ENCODE measurements at places on chromosomes 16 and 17.
A peak's percentile ranks its signal among the peaks of the same experiment; 100 is the strongest.

DNA sequence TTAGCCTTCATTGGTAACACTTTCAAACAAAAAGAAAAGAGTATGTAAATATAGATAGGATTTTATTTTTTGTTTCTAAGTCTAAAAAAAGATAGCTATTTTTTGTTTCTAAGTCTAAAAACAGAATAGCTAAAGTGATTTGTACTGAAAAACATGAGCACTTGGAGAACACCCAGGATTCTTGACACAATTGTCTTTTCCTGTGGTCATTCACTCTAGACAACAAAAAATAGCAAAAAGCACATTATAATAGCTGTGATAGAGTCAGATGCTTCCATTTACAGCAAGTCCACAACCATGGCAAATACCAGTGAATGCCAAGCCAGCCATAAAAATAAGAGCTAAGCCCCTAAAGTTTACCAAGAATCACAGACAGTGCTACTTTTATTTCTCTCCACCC, 36.7 kb downstream of the SKAP1 start:
- DNase-seq = peak; percentile 30

DNA sequence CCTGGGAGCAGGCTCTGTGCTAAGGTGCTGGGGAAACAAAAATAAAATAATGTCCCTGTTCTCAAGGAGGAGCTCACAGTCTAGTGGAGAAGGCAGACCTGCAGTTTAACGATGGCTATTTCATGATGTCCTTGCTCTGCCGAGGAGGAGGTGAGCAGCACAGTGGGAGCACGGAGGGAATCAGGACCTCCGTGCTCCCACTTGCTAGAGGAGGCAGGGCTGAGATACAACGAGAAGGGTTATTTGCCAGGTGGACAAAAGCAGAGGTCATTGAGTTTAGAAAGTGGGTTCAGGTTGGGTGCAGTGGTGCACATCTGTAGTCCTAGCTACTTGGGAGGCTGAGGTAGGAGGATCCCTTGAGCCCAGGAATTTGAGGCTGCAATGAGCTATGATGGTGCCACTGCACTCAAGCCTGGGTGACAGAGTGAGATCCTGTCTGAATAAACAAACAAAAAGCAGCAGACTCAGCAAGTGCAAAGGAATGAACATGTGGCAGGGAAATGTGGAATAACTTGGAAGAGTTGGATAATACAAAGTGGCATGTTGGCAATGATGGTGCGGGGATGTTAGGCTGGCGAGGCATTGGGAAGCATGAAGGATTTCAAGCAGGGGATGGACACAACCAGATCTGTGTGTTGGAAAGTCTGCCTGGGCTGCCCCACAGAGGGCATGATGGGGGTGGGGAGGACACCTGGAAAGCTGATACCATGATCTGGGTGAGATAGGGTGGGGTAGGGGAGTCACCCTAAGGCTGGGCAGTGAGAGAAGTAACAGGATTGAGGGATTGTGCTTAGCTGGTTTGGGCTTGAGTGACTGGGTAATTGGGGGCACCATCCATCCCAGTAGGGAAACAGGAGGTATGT, 12.8 kb upstream of the TNS4 start:
- DNase-seq = no peak

DNA sequence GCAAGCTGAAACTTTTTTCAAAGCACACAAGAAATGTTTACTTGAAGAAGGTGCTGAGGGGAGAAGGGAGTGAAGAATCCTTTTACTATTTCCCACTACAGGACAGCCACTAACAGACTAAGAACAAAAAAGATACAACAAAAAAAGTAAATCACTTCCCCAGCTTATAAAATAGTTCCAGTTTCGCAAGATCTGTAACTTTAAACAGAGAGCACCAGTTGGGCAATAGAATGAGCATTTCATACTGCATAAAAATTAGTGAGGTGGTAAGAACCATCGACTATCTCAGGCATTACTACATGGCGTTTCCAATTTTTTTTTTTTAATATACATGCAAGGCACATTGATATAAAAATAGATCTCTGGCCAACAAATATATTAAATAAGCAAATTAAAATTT, 11.1 kb downstream of the CRYBA1 start:
- no peak for DNase-seq

GRCh38 chr16:3071655-3072054, 6.2 kb downstream of the IL32 start:
- no peak for DNase-seq

- no peak for DNase-seq
These were observed 3.5 kb upstream of the TLCD3A start for GRCh38 chr17:728911-729310.

DNA sequence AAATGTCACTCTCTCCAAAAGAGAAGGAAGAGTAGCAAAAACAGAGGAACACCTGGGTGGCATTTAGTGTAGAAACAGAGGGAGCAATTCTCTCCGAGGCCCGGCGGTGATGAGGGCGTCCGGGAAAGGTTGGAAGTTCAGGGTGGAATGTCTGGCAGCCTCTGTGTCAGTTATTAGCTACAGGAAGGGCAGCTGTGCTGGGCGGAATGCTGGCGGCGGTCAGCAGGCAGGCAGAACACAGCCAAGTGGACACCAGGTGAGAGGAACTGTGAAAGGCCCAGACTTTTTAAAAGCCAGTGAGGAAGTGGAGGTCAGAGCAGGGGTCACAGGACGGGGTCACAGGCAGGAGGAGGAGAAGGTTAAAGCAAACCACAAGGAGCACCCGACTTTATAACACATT, 238.1 kb downstream of the NTN1 start:
- peak; percentile 36 for DNase-seq

GRCh38 chr16:585351-585750, 4.5 kb upstream of the RAB40C start:
- peak; percentile 57 for DNase-seq

DNA sequence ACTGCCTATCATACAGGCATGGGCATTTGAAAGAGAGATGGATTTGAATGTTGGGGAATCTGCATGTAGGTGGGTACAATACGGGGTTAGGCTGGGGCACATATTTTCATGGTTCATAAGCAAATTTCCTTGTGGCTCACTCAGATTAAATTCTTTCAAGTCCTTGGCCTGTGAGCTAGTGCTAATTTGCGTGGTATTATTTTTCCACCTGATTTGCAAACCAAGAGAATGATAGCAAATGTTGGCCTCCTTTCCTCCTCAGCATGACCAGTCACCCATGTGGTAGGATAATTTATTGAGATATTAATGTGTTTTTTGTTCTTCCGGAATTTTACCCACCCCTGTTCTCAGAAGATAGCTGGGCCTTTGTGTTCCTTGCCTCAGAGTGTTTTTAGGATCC, 22.9 kb downstream of the FAM20A start:
- DNase-seq = no peak

DNA sequence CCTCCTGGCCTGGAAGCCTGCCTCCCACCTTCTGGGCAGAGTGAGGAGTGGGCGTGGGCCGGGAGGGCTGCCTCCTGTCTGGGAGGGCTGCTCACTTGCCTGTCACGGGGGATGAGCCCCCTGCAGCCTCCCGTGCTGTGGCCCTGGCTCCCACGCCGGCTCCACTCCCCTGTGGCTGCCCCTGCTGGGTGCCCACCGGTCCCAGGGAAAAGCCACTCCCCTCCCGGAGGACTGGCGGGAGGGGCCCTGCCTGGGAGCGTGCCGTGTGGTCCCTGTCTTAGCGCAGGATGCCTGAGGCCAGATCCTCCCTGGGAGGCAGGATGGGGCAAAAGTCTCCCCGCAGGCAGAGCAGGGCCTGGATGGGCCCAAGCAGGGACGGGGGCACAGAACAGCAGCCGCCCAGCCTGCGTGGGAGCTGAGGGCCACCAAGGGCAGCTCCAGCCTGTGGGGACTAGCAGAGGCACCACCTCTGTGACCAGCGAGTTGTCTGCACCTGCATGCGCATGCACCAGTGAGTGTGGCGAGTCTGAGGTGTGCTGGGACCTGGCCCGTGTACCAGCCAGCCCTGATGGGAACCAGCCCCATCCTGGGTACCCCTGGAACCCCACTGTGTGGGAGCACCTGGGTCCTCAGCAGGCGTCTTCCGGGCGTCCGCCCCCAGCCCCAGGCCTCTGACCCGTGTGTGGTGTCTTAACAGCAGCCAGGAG, 339.9 kb downstream of the SEC14L1 start:
- DNase-seq = no peak

DNA sequence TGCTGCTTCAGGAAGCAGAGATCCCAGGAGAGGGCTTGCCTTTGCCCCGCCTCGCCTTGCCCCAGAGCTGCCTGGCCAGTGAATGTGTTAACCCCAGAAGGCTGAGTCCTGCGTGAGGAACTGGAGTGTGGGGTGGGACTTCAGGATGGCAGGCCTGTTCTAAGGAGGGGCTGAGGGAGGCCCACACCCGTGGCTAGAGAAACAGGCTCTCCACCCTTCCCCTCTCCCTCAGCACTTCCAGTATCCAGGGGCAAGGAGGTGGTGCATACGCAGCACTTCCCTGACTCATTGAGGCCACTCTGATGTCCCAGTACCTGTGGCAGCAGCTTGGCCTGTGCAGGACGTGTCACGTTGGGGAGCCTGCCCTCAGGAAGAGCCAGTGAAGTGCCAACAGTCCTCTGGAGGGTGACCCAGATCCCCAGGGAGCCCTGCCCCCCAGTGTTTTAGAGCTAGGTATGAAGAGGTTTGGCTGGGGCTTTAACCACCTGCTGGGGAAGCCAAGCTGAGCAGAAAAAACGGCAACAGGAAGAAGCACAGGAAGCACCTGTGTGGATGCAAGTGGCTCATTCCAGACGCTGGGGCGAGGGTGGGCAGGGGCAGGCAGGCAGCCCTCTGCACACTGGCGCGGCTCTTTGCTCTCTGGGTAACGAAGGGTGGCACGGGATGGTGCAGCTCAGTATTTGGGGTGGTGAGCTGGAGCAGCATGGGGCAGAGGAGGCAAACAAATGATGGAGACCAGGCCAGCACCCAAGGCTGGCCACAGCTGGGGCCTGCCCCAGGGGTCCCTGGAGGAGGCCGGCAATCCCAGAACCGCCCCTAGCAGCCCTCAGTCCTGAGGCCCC, 14.7 kb upstream of the CTCF start:
- DNase-seq = no peak

DNA sequence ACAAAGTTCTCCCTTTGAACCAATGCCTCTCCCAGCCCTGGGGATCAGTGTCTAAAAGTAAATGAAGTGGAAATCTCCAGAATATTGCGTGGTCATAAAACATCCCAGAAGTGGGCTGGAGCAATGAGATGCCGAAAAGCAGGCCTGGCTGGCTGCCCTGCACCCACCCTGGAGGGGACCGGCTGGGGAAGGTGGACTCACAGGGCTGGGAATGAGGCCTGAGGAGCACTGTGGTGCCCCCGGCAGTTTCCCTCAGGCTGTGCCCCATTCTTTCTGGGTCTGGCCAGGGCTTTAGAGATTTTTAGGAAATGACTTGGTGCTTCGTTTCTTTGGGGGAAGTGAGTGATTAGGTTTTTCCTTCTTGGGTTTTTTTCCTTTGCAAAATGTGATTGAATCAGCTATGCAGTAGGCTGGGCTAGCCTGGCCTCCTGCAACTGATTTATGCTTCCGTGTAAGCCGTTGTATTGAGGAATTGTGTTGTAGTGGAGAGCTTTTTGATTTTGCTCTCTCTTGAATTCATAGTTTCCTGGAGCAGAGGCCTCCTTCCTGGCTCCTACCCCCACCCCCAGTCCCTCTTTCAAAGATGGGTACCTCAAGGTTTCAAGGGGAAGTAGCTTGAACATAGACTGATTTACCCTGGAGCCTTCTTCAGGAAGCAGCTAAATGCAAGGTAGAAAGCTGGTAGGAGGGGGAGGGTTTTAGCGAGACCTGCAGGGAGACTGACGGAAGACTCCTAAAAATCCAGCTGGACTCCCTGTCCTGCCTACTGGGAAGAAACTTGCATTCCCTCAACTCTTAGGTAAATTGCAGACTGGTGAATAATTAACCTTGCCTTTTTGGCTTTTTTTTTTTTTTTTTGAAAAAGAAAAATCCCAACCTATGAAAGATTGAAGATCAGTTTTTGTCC, 170.2 kb downstream of the RAB11FIP4 start:
- peak; percentile 58 for DNase-seq

DNA sequence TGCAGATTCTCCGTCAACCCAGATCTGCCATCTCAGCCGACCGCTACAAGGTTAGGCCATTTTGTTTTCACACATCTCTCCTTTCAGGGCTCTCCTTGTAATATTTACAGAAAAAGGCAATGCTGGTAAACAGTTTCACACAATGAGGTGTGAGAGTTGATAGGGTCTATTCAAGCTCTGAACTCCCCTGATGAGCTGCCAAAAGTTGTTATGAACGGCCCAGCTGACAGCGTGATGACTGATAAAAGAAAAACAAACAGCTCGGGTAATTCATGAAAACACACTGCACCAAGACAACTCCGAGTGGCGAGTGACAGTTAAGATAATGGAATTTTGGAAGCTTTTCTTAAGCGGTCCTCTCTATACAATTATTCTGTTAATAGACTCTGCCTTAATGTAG, 68.1 kb upstream of the IRX5 start:
- DNase-seq = no peak

DNA sequence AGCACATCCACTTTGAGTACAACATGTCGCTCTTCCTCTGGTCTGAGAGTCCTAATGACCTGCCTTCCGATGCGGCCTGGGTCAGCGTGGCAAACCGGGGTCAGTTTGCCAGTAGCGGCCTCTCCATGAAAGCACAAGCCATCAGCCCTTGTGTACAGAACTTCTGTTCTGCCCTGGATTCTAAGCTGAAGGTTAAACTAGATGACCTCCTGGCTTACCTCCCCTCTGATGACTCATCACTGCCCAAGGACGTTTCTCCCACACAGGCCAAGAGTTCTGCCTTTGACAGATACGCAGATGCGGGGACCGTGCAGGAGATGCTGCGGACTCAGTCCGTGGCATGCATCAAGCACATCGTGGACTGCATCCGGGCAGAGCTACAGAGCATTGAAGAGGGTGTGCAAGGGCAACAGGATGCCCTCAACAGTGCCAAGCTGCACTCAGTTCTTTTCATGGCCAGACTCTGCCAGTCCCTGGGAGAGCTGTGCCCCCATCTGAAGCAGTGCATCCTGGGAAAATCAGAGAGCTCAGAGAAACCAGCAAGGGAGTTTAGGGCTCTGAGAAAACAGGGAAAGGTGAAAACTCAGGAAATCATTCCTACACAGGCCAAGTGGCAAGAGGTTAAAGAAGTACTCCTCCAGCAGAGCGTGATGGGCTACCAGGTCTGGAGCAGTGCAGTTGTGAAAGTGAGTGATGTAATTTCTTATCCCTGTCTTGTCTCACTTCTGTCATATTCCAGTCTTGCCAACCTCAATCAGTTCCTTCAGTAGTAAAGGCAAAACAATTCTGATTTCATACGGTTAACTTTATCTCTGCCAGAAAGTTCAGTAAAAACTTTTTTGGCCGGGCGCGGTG, 8.6 kb downstream of the COG1 start:
- DNase-seq = no peak

GRCh38 chr16:66477028-66477515, 50.0 kb downstream of the BEAN1 start:
- peak; percentile 32 for DNase-seq

DNA sequence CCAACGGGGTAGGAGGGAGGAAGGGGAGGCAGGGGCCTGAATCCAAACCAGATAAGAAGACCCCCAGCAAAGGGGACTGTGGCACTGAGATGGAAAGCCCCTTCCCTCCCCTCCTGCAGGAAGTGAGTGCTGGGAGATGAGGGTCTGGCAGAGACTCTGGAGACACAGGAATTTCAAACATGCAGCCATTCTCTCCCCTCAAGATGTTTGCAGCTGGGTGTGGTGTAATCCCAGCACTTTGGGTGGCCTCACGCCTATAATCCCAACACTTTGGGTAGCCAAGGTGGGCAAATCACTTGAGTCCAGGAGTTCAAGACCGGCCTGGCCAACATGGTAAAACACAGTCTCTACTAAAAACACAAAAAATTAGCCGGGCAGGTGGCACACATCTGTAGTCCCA, 33.9 kb upstream of the FAAP100 start:
- no peak for DNase-seq
